ENCODE measurements at places on chromosomes 3 and 15.

- DNase-seq = no peak
Observed at GRCh38 chr15:59194639-59195325, 11.9 kb upstream of the LDHAL6B start.

DNA sequence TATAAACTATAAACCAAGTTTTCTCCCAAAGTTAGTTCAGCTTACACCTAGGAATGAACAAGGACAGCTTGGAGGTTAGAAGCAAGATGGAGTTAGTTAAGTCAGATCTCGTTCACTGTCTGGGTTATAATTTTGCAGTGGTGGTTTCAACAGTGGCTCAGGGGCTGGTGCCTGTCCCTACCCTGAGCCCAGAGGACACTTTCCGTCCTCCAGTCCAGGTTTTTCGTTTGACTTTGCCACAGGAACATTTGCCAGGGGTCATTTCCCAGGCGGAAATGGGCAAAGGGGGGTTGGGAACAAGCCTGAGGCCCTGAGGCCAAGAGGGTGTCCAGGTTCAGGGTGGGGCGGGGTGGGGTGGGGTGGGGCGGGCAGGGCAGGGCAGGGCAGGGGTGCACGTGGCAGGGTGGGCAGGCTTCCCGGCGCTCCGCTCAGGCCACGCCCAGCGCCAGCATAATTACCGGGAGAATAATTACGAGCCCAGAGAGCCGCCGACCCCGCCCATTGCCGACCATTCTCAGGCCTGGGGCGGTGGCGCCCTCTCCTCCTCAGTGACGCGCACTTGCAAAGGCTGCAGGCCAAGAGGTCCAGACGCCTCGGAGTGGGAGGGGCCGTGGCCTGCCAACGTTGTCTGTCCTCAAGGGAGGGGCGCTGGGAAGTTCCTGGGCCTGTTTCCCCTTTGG, 70.4 kb downstream of the KLF13 start:
- DNase-seq = peak; percentile 47

- no peak for DNase-seq
Observed at GRCh38 chr3:70342149-70342548, 29.7 kb upstream of the MDFIC2 start.

DNA sequence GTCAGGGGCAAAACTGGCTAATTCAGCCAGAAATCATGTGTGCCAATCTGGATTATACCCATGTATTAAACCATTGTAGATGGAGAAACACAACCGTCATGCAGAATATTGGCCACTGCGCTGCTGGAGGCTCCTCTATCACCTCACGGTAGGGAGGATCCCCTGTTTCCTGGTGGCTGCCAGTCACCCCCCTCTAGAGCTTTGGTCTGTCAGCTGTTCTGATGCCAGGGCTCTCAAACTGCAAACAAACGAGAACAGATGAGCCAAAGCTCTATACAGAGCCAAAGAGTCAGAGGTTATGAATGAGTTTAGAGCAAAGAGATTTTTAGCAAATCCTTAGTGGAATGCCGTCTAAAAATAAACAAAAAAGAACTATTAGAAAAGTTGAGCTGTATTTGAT, 62.5 kb downstream of the IL20RB start:
- no peak for DNase-seq

DNA sequence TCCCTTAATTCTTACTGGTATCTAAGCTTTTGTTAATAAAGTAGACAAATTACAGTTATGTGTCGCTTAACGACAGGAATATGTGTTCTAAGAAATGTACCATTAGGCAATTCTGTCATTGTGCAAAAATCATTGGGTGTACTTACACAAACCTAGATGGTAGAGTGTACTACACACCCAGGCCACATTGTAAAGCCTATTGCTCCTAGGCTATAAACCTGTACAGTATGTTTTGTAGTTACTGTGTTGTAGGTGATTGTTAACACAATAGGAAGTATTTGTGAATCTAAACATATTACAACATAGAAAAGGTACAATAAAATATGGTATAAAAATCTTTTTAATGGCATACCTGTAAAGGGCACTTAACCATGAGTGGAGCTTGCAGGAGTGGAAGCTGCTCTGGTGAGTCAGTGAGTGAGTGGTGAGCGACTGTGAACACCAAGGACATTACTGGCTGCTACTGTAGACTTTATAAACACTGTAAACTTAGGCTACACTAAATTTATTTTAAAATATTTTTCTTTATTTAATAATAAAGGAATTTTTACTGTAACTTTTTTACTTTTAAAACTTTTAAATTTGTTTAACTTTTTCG, 47.4 kb downstream of the FSIP1 start:
- DNase-seq = no peak

DNA sequence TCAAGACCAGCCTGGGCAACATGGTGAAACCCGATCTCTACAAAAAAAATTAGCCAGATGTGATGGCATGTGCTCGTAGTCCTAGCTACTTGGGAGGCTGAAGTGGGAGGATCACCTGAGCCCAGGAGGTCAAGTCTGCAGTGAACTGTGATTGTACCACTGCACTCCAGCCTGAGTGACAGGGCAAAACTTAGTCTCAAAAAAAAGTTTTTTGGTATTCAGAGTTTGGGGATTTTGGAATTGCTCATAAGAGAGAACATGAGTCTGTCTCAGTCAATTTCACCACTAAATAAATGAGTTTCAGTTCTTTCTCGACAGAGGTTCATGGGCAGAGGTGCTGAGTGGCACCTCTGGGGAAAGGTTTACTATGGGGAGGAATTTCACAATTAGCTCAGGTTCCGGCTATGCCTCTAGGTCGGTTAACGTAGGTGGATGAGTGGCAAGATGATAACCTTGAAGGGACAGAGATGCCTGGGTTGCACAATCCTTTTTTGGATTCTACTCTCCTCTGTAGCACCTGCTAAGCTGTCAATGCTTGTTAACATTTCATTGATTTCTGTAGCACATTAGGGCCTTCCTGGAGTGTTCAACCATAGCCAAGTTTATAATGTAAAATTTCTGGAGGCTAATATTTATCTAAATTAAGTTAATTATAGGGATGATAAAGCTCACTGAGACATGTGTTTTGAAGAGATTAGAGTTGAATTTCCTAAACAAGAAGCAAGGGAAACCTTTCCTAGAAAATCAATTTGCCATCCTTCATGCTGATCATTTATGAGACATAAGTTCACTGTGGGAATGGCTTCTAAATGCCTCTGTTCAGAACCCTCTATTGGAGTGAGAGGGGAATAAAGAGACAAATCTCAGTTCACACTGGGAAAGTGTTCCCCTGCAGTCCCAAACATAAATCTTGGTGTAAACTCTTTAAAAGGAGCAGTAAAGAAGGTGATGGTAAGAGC, 37.4 kb upstream of the DCP1A start:
- DNase-seq = no peak

DNA sequence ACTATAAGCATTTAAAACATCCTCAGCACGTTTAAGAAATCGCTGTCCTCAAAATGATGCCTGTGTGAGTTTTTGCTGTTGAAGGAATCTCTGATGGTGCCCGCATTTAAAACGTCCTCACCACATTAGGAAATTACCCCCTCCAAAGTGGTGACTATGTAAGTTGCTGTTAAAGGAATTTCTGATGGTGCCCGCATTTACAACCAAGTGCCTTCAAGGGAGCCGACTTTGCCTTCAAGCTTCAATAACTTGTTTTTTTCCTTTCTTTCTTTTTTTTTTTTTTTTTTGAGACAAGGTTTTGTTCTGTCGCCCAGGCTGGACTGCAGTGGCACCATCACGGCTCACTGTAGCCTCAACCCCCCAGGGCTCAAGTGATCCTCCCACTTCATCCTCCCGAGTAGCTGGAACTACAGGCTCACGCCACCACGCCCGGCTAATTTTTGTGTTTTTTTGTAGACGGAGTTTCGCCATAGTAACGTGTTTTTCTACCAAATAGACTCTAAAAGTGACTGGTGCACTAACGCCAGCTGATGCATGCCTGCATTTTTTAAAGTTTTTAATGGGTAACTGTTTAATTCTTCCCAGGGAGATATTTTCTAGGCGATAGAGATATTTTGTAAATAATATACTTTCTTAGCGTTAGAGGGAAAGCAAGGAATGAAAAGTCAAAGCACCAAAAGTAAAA, 19.0 kb upstream of the TSEN2 start:
- no peak for DNase-seq

DNA sequence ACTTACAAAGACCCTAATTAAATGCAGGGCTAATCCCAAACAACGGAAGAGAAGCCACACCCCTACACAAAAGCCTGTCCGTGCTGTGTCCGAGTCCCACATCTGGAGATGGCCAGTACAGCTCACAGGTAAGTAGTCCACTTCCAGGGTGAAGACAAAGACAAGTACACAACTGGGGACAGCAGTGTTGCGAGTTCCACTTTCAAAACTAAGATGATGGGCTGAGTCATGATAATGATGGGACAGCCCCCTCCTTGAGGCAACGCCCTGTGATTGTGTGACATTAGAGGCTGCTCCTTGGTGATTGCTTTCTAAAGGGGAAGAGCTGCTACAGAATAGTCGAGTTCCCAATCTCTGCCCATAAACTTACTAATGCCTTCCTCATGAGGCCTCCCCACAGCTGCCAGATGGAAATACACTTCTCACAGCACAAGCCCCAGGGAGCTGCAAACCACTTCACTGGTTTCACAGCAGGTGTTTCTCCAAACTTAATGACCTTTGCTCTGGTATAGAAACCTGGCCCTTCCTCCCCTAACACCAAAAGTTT, 27.6 kb downstream of the RFT1 start:
- peak; percentile 53 for DNase-seq
